Stimulated activated CD4-positive, alpha-beta T cell treated with anti-CD3 and anti-CD28 coated beads, TNF-alpha, amount 100 ng/mL, for 4 hours (primary cell): ENCODE measurements at places on chromosomes 12 and 14.

GRCh38 chr12:5507944-5508343 is 76.0 kb downstream of the NTF3 start:
- no peak for DNase-seq

- no peak for DNase-seq
Observed at GRCh38 chr14:86915406-86915805, 1077.6 kb downstream of the GALC start.

- DNase-seq, result no peak
Observed at GRCh38 chr12:29591140-29592020, 93.9 kb upstream of the OVCH1 start.

DNA sequence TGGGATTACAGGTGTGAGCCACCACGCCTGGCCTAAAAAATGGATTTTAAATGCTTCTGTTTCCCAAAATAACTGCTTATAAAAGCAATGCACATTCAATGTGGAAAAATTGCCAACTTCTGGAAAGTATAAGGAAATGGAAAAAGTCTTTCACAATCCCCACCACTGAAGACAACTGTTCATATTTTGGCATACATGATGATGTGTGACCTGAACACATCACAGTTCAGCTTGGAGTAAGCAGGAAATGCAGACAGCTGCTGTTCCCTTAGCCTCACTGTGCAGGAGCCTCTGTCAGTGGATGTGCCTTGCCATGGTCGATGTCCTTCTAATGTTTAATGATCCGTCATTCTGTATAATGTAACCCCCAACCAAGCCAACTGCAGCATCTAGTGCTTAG is 5.2 kb downstream of the MTERF2 start:
- no peak for DNase-seq

DNA sequence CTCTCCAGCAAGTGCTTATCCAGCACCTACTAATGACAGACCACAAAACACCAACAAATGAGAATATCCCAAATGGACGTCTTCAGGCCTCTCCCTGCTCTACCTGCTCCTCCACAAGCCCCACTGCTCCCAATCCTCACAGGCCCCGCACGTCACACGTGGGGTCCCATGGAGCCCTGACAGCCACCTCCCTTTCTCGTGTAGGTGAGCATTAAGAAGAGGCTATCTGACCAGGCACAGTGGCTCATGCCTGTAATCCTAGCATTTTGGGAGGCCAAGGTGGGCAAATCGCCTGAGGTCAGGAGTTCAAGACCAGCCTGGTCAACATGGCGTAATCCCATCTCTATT is 5.4 kb downstream of the RIMBP2 start:
- no peak for DNase-seq

DNA sequence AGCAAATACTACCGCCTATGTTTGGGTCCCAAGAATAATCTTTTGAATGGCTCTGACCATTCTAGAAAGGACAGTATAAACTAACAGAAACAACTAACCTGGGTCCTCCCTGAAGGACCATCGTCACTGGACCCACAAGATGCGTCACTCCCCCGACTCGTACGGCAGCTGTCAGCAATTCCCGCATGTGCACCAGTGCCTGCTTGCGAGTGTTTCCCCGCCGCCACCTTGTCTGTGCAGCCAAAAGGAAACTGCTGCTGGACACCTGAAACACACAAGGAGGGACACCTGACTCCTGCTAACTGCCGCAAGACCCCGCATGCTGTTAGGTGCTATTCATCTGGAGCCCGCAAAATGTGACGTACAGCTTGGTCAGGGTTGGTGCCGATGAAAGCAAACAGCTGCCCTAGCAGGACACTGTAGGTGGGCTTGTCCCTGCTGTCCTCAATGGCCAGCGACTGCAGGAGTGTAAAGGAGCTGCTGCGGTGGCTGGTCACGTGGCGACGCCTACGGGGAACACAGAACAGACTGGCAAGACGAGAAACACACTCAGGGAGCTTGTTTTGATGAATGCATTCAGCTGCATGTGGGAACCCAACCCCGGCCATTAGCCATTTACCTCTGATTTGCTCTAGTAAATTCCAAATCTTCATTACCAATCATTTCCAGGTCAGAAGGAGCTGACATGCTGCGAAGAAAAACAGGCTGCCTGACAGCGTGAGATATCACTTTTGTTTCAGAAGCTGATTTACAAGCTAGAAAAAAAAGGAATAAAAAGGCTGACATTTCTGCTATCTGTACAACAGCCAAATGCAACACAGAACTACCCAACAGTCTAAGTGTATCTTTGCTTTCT is 118.1 kb downstream of the TRAFD1 start:
- no peak for DNase-seq

- no peak for DNase-seq
Observed at GRCh38 chr12:85405781-85406522, 125.9 kb downstream of the ALX1 start.

- no peak for DNase-seq
Observed at GRCh38 chr14:93047661-93048060, 68.1 kb downstream of the ITPK1 start.

GRCh38 chr12:53425515-53426150 is 2.0 kb downstream of the AMHR2 start:
- DNase-seq, result no peak

DNA sequence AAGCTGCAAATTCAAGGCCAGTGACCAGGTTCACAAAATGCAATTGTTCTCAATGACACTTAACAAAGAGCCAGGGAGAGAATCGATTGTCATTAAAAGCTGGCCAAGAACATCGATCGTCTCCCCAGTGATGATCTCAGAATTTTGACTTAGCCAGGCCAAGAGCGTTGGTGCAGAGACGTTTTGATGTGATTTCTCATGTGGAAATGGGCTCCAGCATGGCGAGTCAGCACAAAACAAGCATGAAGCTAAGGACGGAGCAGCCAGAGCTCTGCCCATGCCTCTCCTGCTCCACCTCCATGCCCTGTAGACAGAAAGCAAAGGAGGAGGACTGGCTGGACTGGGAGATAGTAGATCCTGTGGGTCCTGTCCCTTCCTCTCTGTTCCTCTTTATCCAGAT is 270.8 kb downstream of the FOXN3 start:
- DNase-seq, result no peak

GRCh38 chr12:112527501-112527900 is 108.8 kb downstream of the PTPN11 start:
- DNase-seq, result no peak

GRCh38 chr12:89663577-89664357 is 44.9 kb downstream of the ATP2B1 start:
- no peak for DNase-seq

GRCh38 chr14:67276131-67276530 is 34.9 kb downstream of the PALS1 start:
- DNase-seq, result no peak

GRCh38 chr12:4621511-4621910 is 27.3 kb downstream of the AKAP3 start:
- no peak for DNase-seq

GRCh38 chr14:29925101-29925722 is 2.4 kb downstream of the PRKD1 start:
- DNase-seq, result no peak

DNA sequence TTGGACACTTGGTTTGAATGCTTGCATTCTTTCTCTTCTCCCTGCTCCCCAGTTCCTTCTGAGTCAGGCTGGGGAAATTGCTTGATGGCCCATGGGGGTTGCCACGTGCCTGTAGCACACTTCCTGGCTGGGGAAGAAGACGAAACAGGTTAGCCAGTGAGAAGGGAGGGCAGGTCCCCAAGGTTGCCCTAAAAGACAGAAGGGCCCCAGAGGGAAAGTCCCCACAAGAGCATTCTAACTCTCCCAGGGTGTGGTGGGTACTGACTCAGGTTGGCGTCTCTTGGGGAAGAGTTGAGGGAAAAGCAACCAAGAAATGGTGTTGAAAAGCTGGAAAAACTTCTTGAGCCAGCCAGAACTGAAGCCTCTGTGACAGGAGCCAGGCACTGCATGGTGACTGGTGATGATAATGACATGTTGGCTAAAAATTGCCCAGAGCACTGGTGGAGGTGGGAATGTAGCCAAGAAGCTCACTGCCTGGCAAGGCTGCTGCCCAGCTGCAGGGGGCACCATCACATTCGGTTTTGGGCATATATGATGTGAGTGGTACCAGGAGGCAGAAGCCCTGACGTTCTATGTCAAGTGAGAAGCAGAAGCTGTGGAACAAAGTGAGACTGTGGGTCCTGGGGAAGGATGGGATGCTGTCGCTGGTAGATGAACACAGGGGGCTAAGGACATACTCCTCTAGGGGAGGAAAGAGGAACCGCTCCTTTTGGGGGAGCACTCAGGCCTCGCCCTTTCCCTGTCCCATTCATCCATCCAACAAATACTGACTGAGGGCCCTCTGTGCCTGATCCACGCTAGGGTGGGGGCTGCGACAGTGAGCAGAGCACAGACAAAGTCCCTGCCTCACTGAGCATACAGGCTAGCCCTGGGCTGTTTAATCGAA is 8.1 kb upstream of the RABGGTA start:
- DNase-seq, result peak; percentile 35

- DNase-seq, result no peak
Observed at GRCh38 chr12:113980537-113981337, 14.6 kb upstream of the RBM19 start.

DNA sequence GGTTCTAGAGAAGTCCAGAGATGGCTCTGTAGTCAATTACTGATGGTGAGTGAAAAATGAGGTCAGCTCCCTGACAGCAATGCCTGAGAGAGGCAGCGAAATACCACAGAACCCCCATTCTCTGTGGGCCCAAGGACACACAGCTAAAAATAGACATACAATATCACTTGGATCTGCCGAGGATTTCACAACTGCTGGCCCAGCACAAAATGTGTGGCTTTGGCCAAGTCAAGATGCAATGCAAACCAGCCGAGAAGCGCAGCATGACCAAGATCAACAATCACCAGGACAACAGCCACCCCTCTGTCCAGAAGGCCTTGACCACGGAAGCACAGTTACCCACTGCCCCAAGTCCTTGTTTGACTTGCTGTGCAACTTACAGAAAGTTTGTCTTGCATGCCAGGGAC is 52.2 kb downstream of the CKAP4 start:
- no peak for DNase-seq

DNA sequence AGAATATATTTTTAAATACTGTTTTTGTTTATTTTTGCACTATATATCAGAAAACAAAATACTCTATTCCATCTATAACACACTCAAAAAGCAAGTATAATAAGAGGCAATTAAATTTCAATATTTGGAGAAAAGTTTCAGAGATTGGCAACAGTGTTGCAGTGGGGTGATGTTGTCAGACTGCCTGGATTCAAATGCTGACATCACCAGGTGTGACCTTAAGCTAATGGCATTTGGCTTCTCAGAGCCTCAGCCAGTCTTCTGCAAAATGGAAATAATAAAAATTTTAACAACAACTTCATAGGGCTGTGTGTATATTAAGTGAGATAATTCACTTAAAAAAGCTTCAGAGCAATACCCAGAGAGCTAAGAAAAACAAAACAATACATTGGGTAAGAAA is 74.7 kb downstream of the TMTC1 start:
- DNase-seq, result no peak

- no peak for DNase-seq
Observed at GRCh38 chr12:12812174-12812573, 972 bp upstream of the DDX47 start.

DNA sequence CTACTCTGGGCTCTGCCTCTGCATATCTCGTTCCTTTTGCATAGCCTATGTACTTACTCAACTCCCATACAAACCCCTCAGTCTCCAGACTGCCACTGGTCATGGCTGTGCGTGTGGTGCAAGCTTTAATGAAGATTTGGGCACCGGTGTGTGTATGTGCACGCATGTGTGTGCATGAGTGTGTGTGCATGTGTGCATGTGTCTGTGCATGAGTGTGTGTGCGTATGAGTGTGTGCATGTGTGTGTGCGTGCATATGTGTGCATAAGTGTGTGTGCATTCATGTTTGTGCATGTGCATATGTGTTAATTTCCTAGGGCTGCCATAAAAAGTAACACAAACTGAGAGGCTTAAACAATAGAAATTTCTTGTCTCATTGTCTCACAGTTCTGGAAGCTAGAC is 17.1 kb upstream of the TBPL2 start:
- no peak for DNase-seq

- DNase-seq, result no peak
Observed at GRCh38 chr14:21262410-21262809, 6.8 kb downstream of the HNRNPC start.

- DNase-seq, result no peak
Observed at GRCh38 chr12:79737875-79738718, 47.3 kb upstream of the PAWR start.

- DNase-seq, result no peak
Observed at GRCh38 chr12:119809023-119809422, 68.1 kb downstream of the CIT start.

DNA sequence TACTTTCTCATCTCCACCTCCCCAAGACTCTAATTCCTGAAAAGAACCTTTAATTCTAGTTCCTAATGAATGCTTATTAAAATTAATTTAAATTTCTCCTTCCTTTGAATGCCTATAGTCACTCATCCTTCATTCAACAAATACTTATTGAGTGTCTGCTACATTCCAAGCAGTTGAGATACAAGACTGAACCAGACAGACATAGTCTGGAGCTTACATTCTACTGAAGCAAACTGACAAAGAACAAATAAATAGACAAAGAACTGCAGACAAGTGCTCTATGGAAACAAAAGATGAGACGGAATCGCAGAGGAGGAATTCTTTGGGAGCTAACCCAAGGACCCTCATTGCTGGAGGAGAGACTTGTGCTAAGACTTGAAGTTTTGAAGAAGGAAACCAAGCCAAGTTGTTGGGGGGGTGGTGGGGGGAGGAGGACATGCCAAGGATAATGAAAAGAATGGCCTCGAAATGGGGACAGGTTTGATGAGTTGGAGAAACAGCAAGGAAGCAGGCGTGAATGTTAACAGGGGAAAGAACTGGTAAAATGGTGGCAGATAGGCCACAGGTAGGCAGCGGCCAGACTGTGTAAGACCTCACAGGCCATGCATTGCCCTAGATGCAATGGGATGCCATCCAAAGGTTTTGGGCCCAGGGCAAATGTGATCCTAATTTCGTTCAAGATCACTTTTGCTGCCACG is 9.7 kb upstream of the TDG start:
- no peak for DNase-seq
